Heart right ventricle (tissue), 16 donors: ENCODE measurements at places on chromosomes 2 and 18. TPM values are rescaled to one million over a fixed set of nuclear protein-coding genes. Genes with fewer than 3 reads are reported as not detected.

The HOXD1 gene
- not detected for total RNA-seq

DNA sequence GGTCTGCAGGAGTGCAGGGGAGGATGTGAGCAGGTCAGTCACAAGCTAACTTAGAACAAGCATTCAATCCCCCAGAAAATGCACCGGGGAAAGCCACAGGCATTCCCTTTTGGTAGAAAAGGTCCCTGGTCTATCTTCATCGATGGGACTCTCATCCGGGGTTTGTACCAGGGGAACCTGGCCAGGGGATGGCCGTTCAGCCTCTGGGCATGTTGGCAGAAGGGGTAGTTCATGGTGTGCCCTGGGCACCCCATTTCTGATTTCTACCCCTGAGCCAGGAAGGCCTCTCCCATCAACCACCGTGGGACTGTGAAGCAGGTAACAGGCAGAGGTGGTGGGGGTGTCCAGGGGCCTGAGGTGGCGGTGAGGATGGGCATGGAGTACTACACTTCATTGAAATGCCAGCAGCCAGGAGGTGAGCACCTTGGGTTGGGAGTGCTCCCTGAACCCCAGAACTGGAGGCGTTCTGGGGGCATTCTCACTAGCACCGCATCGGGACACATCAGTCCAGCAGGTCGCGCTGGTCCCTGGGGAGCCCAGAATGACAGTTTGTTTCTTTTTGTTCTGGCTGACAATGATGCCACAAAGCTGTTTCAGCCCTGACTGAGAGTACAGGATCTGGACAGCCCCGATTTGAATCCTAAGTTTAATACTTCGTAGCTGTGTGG is 172.3 kb downstream of the SMAD7 start:
- DNase-seq: no peak

The KIF1A gene
- 0.87 TPM for total RNA-seq

The PDCD1 gene
- 3.4 TPM for total RNA-seq

GRCh38 chr18:43161528-43161927 is 46.0 kb upstream of the RIT2 start:
- DNase-seq: no peak
